ENCODE measurements at places on chromosomes 11 and 22.
A peak's percentile ranks its signal among the peaks of the same experiment; 100 is the strongest.

DNA sequence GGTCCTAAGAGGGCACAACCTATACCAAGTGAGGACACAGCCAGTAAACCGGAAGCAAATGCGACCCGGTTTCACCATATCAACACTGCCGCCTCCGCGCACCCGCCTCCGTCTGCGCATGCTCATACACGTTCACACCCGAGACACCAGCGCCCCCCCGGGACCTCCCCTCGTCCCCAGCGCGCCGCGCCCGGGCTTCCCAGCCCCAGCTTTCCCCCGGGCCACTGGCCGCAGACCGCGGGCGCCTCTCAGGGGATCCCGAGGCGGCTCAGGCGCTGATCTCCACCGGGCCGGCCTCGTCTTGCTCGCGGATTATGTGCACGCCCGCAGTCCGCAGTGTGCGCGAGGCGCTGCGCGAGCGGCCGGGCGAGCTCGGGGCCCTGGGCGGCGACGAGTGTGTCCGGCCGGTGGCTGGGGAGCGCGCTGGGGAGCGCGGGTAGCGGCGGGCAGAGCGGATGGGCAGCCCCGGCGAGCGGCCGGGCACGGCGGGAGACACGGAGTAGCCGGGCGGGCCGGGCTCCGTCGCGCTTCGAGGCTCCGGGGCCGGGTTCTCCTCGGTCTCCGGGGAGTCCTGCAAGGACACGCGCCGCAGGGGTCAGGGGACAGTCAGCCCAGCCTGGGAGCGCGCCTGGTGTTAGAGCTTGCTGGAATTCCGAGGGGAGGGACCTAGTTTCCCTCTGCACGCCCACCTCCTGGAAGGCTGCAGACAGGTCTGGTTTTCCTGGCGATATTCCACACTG is 2.0 kb downstream of the HEPN1 start:
- no peak for DNase-seq

DNA sequence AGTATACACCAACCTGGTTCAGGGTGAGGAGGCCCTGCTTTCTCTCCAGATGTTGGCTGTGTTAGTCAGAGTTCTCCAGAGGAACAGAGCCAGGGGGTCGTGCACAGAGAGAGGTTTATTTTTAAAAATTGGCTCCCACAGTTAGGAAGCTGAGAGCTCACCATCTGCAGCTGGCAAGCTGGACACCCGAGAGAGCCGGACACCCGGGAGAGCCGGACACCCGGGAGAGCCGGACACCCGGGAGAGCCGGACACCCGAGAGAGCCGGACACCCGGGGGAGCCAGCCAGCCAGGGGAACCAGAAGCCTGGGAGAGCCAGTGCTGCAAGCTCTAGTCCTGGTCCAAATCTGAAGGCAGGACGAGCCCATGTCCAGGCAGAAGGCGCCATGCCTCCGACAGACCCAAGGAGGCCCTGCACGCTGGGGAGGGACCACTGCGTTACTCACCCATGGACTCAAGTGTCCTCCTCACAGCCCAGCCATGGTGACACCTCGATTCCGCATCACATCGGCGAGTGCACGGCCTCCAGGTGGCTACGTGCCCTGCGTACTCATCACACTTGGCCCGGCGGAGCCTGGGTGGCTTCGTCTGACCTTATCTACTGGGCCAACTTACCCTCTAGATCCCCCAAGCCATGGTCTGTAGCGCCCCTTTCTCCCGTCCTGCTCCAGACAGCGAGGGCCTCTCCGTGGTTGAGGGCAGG is 99.0 kb downstream of the BRD1 start:
- no peak for DNase-seq

- DNase-seq, result no peak
Observed at GRCh38 chr22:46569055-46569847, 31.8 kb upstream of the CELSR1 start.

GRCh38 chr11:44943696-44944095 is 7.0 kb downstream of the TP53I11 start:
- DNase-seq, result no peak

- DNase-seq, result no peak
Observed at GRCh38 chr11:126161023-126161391, 50.4 kb downstream of the RPUSD4 start.

- DNase-seq, result no peak
Observed at GRCh38 chr11:88348870-88349269, 11.3 kb upstream of the CTSC start.

- DNase-seq, result no peak
Observed at GRCh38 chr11:127492029-127492428, 491.5 kb upstream of the KIRREL3 start.

GRCh38 chr11:12224537-12224893 is 114.1 kb downstream of the MICAL2 start:
- peak; percentile 48 for DNase-seq

DNA sequence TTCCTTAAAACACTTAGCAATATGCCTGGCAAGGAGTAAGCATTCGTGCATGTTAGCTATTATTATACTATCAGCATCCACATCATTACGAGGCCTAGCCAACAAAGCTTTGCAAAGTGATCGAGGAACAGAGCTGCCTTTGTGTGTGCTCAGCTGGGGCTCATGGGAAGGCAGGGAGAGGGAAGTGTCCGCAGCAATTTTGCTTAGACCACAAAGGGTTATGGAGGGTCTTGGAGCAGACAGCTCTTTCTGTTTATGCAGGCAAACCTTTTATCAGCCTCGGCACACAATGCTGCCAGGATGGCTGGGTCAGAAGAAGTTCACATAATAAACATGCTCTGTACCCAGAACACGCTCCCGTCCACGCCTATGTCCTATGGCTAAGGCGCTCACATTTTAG is 10.9 kb upstream of the DKK3 start:
- no peak for DNase-seq

DNA sequence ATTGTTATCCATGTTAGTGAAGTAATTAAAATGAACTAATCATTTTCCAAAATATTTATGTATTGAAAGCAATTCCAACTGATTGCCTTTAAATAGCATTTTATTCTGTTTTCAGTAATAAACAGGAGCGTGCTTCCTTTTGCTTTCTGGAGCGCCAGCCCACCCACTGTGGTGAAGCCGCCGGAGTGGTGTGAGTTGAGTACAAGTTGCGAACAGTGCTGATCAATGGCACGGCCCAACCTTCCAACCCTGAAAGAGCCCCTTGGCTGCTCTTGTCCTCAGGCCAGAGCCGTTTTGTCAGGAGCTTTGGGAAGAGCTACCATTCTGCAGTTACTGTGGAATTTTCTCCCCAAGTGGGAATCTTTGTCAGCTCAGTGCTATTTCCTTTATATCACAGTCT is 42.8 kb downstream of the NTM start:
- DNase-seq, result no peak

GRCh38 chr11:31824332-31824878 is 13.3 kb upstream of the PAX6 start:
- DNase-seq, result no peak

GRCh38 chr11:67492801-67493547 is 10.1 kb downstream of the AIP start:
- DNase-seq, result no peak

GRCh38 chr22:47367107-47367690 is 604.7 kb downstream of the TBC1D22A start:
- DNase-seq, result no peak

DNA sequence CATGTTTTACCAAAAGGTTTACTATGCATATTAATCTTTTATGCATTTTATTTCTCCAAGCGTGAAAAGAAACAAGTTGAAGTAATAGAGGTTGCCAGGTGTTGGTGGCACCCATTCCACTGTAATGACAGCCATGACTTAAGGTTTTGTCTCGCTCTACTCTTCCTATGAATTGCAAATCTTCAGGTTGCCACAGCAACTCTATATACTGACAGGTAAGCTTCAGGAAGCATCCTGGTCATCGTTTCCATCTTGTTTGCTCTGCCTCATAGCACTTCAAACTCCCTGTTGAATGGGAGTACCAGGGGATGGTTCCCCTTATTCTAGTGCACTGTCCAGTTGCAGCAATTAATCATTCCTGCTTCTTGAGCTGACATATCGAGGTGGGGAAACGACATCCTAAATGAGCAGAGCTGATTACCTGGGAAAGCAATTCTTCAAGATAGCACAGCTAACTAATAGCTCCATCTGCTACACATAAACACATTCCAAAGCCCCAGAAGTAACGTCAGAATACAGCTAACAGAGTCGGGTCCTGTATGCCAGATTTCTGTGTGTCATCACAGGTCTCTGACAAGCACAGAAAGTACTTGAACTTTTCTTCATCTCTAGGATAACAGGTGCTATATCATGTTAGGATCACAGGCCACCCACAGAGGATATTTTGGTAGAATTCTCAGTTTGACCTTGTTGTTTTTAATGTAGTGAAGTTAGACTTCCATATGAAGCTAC is 80.3 kb downstream of the CADM1 start:
- DNase-seq, result no peak
